NCI-H146 (cell line): ENCODE measurements at places on chromosomes 4 and X.

DNA sequence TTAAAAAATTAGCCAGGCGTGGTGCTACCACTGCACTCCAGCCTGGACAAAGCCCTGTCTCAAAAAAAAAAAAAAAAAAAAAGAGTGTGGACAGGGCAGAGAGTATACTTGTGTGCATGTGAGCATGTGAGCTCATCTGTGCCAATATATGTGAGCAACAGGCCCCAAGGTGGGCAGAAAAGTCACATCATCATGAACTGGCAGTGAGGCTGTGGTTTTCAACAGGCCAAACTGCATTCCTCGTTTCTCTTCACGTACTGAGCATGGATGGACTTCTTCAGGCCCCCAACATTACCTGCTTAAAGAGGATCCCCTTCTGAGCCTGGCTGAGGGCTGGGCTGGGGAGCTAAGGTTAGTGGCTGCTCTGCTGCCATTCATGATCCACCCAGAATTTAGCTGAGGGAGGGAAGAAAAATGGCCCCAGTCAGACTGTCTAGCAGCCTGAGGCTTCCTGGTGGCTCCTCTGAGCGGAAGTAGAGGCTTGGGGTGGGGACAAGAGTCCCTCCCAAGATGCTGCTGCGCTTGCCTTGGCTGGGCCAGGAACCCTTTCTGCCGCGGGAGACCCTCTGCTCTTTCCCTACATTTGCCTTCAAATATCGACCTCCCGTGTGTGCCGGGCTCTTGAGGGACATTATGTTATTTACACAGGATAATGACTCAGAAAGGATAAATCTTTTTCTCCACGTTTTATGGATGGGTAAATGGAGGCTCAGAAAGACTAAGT lies 55.0 kb downstream of the DIPK2B start:
- DNase-seq = no peak

- no peak for DNase-seq
These were observed 102.4 kb upstream of the MAML3 start for GRCh38 chr4:140256335-140256734.

DNA sequence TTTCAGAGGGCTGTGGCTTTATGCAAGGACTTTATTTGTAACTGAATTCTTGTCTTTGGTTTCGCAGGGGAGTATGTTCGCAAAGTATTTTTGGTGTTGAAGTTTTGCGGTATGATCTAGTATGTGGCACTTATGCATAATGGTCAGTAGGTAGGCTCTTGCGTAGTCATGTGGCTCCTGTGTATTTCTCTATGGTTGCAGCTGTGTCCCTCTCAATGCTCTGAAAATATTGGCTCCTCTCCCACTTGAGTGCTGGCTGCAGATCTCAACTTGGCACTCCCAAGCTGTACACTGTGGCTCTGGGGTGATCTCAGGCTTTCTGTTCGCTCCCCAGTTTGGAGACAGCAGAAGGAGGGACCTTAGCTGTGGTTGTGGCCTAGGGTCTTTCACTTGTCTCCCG lies 24.8 kb downstream of the ARMCX5 start:
- DNase-seq = no peak

DNA sequence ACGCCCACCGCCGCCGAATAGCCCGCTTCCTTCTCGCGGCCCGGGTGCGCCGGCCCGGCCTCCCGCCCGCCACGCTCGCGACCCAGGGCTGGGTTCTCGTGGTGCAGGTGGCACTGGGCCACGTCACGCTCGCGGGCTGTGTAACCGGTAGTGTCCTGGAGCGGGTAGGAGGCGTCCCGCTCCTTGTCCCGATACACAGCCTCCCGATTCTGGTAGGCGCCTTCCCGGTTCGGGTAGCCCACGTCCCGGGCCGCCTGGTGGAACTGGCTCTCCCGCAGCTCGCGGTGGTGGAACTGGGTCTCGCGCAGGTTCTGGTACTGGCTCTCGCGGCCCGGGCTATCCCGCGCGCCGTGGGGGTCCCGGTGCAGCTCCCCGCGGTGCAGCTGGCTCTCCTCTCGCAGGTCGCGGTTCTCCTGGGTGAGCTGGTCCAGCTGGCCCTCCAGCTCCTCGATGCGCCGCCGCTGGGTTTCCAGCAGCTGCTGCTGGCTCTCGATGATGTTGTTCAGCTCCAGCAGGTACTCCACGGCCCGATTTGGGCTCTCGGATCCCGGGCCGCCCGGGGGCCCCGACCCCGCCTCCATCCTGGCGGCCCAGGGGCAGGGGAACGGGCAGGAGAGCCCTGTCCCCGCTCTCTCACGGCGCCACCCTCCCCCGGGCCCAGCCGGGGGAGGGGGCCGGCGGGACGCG lies 39.3 kb upstream of the IQSEC2 start:
- peak; percentile 6 for DNase-seq

DNA sequence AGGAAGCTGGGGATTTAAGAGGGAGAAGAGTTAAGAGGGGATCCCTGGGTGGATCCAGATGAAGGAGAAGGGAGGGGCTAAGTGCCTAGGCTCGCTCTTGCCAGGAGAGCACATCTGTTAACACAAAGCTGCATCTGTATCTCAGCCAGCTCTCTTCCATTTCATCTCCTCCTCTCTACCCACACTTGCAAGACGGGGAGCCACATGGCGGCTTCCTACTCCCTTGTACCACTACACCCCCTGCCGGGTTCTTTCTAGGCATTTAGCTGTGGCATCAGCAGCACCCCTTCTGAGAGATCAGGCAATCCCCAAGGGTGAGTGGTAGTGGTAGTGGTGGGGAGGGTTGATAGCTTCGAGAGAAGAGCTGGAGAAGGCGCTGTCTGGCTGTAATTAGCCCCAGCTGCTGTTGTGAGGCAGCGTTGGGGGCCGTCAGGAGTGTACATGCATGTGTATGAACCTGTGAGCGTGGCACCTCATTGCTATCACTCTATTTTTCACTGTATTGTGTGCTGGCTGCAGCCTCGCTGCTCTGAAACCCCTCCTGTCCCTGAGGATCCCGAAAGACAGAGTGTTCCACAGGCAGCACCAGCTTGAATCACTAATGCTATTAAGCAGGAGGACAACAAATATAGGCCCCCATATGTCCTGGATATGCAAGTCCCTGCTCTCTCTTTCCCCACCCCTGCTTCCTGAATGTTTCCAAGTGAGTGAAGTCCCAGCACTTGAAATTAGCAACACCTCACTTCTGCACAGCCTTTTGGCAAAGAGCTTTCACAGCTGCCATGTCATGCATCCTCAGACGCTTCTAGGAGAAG lies 73.7 kb downstream of the RTL9 start:
- no peak for DNase-seq

GRCh38 chr4:620201-620600 lies 5.2 kb upstream of the PDE6B start:
- DNase-seq = no peak

GRCh38 chr4:38144031-38144430 lies 183.8 kb downstream of the PTTG2 start:
- DNase-seq = no peak

DNA sequence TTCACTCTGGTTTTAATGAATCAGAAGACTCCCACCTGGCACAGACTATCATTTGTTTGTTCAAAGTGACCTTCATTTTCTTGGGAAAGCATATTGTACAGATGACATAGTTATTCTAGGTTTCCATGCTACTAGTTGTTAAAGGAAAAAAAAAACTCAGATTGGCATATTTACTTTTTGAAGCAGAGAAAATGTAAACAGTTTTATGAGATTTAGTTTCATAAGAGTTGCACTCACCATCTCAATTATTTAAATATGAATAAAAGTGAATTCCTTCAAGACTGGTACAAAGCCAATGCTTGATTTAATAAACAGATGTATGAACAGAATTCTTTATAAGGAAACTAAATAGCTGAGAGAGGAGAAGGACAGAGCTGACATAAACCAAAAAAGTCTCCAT lies 280.3 kb upstream of the UGT8 start:
- DNase-seq = no peak

DNA sequence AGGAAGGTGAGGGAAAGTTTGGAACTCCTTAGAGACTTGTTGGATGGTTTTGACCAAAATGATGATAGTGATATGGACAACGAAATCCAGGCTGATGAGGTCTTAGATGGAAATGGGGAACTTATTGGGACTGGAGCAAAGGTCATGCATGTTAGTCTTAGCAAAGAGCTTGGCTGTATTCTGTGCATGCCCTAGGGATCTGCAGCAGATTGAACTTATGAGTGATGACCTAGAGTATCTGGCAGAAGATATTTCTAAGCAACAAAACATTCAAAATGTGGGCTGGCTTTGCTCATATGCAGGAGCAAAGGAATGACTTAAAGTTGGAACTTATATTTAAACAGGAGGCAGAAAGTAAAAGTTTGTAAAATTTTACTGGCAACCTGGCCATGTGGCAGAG lies 489.3 kb upstream of the DIPK2B start:
- DNase-seq = no peak

GRCh38 chr4:185896817-185897488 lies 85.0 kb upstream of the SORBS2 start:
- no peak for DNase-seq

DNA sequence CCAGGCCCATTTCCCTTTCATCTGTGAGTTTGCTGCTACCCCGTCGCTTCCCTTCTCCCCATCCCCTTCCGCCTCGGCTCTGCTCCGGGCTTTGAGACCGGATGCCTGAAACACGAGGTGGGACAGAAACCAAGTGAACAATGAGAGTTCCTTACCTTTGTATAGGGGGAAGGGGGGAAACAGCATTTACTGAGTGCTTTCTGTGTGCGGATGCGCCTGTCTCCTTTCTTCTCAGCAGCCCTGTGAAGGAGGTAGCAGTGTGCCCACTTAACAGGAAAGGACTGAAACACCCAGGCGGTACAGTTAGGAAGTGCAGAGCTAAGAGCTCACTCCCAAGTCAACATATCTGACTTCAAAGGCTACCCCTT lies 43.2 kb upstream of the TMSB15B start:
- DNase-seq = peak; percentile 68

DNA sequence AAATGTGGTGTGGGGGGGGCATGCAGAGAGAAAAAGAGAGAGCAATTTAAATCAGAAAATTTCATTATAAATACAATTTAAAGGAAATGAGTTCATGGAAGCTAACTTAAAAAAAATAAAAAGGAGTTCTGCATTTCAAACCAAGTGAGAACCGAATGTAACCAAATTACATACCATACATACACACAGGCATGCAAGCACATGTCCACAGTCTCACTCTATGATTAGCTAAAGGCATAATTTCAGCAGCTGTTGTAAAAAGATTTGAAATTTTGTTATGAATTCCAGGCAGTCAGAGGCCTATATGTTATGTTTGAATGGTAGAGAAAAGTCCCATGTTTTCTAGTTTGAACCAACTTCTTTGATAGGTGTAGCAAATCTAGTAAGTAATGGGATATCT lies 611.6 kb upstream of the ADGRL3 start:
- no peak for DNase-seq

- DNase-seq = no peak
These were observed 1090.7 kb downstream of the FAT4 start for GRCh38 chr4:126405369-126405982.
